Esophagus mucosa (tissue), 1 donor: ENCODE measurements at places on chromosomes 1 and 21.

DNA sequence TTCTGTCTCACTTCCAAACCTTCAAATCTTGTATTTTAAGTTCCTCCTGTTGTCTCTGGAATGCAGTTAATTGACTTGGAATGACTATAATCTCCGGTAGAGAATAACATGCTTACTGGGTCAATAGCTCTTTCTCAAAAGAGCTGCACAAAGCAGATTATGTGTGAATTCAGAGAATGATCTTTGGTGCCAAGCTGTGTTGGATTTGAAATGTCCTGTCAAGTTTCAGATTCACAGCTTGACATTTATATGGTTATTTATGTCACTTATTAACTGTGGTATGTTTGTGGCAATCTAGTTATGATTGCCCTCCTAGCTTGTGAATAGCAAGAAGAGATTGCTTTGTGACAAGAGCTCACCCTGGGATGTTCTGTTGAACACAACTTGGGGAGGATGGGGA lies 128.3 kb upstream of the KCNE2 start:
- ATAC-seq = no peak

GRCh38 chr1:47013293-47013692 lies 10.2 kb upstream of the CYP4X1 start:
- ATAC-seq = no peak

GRCh38 chr1:191256917-191257316 lies 779.3 kb upstream of the BRINP3 start:
- ATAC-seq = no peak

DNA sequence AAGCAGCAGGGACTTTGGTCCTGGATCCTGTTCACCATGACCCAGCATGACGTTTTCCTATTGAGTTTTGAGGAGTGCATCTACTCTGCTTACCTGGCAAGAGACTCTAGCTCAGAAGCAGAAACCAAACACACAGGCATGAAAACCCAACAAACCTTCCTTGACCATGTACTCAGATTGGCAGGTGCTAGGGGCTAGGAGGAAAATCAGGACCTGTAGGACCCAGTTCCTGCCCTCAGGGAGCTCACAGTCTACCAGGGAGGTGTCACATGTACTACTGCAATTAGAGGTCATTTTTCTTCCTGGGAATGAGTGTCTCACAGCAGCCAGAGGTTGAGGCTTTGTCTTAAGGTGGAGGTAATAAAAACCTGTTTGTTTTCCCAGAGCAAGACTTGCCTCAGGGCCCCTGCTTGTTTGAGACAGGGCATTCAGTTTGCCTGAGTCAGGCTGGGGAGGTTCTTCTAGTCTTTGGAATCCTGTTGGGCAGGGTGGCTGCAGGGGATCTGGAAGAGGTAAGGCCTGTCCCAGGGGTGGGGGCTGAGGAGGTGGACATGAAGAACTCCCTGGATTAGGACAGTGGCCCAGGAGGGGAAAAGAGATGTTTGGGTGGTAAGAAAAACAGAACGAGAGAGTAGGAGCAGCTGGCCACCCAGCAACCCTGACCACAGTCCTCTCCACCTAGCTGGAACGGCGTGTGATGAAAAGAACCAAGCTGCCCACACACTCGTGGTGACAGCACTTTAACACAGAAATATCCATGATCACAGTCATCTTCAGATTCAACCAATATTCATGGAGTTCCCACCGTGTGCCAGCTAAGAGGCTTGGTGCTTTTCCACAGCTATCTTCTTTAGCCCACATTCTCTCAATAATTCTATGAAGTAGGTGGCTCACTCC lies 30.8 kb downstream of the IER5 start:
- ATAC-seq = peak; percentile 83

DNA sequence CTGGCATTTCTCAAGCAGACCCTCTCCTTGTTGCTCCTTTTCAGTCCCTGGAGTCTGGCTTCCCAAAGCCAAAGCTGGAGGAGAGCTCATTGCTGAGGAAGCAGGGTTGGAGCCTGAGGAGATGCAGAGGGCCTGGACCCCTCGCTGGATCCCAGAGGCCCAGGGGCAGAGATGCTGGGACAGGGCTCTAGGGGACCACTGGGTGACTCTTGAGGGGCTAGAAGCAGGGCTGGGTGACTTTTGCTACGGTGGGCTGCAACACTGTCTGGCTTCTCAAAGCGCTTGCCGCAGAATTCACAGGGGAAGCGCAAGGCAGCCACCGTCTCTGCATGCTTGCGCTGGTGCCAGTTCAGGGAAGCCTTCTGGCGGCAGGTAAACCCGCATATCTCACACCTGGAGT lies 8.8 kb downstream of the ZNF692 start:
- no peak for ATAC-seq

DNA sequence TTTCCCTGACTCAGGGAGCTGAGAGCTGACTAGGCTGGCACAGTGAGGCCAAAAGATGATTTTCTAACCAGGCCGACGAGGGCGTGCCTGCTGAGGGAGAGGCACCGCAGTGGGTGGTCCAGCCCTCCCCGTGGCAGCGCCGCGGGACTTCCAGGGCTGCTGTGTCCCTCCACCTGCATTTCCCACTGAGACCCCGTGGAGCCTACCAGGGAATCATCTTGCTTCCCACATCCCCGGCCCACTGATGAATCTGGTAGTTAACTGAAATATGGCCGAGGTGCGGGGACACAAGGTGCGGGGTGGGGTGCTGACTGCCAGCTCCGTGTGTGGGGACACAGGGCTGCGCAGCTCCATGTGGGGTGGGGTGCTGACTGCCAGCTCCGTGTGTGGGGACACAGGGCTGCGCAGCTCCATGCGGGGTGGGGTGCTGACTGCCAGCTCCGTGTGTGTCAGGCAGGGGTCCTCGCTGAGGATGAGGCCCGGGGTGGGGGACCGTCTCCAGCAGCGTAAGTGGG lies 10.4 kb downstream of the WRAP73 start:
- ATAC-seq = peak; percentile 24
